ENCODE measurements at places on chromosomes 5 and 9.
A peak's percentile ranks its signal among the peaks of the same experiment; 100 is the strongest.

DNA sequence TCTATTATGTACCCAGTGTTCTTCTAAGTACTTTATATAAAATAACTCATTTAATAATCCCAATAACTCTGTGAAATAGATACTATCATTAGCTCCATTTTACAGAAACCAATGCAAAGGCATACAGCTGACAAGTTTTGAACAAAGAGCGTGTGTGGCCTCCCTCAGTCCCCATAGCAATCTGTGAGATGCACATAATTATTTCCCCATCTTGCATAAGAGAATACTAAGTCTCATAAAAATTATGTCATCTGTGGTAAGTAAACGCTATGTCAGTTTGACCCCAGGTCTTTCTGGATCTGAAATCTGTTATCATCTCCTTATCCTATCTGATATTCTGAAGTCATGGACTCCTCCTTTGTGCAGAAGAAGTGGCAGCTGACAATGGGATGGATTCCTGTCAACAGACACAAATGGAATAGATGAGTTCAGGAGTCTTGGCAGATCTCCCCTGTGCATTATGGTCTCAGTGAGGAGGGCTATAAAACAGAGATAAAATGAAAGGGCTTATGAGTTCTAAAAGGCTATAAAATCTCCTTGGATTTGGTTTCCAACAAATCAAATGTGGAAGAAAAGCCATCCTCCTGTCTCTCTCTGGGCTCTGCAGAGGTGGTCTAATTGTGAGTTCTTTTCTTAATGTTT, 162.5 kb upstream of the TLE4 start:
- no peak for DNase-seq

DNA sequence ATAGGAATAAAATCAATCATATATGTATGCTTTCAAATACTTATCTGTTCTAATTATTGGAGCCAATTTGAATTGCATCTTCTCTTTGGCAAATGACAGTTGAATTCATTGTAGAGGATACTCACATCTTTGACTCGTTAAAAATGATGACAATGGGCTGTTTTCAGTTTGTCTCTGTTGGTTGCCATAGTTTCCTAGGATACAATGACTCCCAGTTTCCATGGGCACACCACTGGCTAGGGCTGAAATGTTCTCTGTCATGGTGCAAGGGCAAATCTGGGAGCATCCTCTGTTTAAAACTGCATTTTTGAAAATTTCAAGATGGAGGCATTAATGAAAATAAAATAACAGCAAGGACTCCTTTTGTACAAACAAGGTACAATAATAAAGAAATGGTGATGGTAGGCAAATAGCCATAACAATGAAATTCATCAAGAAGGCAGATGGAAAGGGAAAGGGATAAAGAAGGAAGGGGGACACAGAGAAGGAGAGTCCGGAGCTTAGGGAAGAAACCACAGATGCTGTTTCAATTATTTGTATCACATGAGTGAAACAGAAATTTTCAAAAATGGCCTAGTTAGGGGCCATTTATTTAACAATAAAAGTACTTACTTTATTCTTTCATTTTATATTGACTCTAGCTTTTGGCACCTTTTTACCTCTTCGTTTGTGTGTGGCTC, 378.8 kb upstream of the SEMA6A start:
- DNase-seq: no peak

DNA sequence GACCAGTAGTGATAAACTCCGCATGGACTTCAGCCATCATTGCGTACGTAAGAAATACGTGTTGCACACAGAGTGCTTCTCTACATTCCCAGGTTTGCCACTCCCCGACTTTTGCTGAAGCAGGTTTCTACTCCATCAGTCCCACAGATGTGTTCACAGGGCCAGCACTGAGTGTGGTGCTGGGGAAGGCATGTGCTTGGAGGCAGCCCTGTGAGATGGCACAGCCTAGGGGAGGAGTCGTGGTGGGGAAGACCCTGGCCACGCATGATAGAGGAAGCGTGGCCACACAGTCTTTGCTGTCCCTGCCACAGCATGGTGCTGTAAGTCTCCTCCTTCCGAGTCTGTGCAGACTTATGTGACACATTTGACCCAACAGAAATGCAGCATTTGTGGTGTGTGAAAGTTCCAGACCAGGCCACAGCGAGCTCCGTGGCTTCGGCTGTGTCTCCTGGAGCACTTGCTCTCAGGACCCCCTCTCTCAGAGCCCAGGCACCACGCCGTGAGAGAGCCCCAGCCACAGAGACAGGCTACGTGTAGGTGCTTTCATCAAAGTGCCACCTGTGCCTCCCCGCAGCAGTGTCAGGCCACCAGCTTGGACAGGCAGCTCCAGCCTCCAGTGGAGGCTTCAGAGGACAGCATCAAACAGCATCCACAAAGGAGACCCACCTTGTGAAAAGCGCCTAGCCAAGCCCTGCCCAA, 197.8 kb downstream of the AUH start:
- no peak for DNase-seq

GRCh38 chr9:87494970-87495471, 2.6 kb upstream of the DAPK1 start:
- no peak for DNase-seq

- no peak for DNase-seq
Observed at GRCh38 chr5:957748-958485, 50.7 kb upstream of the NKD2 start.

GRCh38 chr5:145408048-145408341, 427.1 kb downstream of the PRELID2 start:
- no peak for DNase-seq

- no peak for DNase-seq
Observed at GRCh38 chr9:90778746-90779145, 22.9 kb upstream of the SYK start.

GRCh38 chr5:114360357-114360756, 1.5 kb upstream of the KCNN2 start:
- no peak for DNase-seq

DNA sequence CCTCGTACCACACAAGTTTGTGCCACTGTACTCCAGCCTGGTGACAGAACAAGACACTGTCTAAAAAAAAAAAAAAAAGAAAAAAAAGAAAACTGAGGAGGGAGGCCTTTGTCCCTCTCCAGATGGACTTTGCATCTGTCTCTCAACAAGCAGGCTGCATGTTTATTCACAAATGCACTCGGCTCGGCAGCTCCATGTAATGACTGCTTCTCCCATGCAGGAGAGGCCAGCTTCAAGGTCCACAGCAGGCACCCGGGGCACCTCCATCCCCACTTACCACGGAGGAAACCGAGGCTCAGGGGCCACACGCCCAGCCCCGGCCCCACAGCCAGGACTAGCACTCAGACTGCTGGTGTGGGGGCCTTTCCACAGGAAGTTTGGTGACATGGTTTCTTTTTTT, 13.1 kb upstream of the NCS1 start:
- DNase-seq: no peak

- DNase-seq: no peak
Observed at GRCh38 chr5:14149672-14150274, 6.6 kb downstream of the TRIO start.

DNA sequence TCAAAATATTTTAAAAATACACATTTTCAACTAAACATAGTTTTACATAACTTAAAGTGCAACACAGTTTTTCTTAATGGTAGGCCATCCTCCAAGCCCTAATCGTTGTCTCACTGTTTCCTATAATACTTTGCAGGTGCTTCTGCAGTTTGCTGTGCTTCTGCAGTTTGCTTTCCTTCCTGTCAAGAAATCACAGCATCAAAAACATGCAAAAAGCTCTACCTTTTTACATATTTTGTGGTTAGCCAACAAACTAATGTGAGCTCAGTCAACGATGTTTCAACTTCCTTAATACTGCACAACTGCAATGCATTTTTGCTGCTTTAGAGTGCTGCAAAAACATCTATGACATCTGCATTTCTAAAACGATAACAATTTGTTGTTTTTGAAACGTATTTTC, 25.2 kb downstream of the EMB start:
- no peak for DNase-seq

DNA sequence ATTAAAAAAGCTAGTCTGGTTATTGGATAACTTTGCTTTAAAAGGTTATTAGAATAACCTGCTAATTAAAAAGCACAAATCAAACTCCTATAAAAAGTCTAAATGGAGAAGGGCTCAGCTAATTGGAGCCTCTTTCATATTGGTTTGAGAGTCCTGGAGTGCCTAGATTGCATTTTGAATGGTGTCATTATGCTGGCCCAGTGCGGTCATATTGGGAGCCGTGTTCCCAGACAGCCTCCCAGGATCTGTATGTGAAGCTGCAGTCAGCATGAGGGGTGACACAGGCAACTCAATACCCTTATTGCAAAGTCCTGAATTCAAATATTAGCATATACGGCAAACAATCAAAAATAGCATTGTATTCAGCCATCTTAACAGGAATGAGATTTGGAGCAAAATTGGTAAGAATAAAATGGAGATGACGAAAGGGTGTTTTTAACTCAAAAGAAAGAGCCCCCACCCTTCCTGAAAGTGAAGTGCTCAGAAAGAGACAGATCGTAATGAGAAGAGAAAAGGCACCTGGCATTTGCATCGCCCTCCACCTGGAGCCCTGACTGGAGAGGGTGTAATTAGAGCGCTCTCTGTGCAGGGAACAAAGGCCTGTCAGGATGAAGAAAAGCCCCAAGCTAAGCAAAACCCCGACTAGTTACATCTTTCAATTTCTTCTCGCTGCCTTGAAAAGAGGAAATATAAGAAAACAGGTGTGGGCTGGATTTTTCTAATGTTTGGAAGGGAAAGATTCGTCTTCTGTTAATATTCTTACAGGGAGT, 621.0 kb upstream of the ADAMTS16 start:
- no peak for DNase-seq

- DNase-seq: no peak
Observed at GRCh38 chr5:168939887-168940544, 360.8 kb upstream of the PANK3 start.

DNA sequence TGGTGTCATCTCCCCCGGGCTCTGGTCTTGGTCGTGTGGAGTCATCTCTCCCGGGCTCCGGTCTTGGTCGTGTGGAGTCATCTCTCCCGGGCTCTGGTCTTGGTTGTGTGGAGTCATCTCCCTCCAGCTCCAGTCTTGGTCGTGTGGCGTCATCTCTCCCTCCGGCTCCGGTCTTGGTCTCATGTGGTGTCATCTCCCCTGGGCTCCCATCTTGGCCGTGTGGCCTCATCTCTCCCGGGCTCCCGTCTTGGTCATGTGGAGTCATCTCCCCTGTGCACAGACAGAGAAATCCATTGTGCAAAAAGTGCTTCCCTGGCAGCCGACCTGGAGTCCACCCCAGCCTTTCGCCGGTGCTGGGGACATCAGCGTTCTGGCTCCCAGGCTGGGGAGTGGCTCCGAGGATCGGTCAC, 91.1 kb upstream of the CACNA1B start:
- DNase-seq: no peak

- no peak for DNase-seq
Observed at GRCh38 chr5:61055434-61056006, 106.7 kb downstream of the SMIM15 start.

- no peak for DNase-seq
Observed at GRCh38 chr5:178625679-178626483, 969 bp downstream of the CLK4 start.

DNA sequence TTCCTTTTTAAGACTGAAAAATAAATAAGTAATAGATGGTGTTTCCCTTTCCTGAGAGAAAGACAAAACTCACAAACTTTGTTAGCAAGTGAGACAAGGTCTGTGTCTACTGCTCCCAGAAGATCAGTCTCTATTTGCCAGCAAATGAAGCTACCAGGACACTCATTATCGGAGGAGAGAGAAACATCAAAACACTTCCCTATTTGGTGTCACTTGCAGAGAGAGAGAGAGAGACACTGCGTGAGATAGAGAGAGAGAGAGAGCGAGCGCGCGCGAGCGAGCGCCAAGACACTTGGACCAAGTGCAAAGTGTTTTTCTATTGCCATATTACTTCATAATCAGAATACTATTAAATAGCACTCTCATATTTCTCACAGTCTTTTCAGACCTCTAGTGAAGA, 142.7 kb downstream of the KCNN2 start:
- no peak for DNase-seq

- peak; percentile 60 for DNase-seq
Observed at GRCh38 chr9:92964607-92965060, 17.3 kb downstream of the FGD3 start.

DNA sequence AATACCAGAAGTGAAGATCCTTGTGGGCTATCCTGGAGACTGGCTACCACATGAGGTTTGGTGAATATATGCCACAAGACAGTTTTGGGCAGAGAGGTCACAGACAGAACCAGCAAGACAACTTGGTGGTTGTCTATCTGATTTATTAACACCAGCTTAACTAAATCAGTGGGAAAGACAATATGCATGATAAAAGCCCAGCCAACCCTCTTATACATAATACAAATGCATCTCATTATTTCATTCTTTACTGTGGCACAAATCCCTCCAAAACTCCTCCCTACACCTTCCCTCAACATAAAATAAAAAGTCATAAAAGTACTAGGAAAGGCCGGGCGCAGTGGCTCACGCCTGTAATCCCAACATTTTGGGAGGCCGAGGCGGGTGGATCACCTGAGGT, 8.1 kb downstream of the HINT1 start:
- no peak for DNase-seq

DNA sequence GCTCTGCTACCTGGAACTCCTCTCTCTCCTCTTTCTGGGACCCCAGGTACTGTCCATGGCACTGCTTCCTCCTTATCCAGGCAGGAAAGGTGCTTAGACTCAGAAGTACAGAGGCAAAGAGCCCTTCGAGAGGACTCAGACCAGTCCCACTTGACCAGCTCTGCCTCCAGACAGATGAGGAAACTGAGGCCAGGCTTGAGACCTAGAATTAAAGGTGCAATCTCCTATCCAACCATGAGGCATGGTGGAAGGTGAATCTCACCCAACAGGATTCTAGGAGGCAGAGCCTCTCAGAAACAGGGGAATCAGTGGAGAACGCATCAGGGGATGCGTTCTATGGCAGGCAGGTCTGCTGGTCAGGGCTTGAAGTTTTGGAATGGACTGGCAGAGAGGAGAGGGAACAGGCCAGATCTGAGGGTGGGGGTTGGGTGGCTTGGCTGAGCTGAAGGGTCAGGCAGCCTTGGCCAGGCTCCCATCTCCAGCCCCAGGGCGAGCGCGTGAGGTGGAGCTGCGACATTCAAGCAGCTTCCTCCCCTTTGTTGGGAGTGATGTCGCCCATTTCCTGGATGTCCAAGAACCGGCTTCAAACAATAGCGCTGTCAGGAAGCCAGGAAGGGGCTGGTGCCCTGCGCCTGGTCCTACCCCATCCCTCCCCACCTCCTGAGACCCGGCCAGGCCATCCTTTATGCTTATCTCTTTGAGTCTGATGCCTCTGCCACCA, 26.2 kb downstream of the NDUFA8 start:
- DNase-seq: no peak

GRCh38 chr5:6505783-6506557, 57.3 kb downstream of the UBE2QL1 start:
- no peak for DNase-seq

GRCh38 chr9:33289936-33290246, 425 bp upstream of the NFX1 start:
- DNase-seq: no peak

DNA sequence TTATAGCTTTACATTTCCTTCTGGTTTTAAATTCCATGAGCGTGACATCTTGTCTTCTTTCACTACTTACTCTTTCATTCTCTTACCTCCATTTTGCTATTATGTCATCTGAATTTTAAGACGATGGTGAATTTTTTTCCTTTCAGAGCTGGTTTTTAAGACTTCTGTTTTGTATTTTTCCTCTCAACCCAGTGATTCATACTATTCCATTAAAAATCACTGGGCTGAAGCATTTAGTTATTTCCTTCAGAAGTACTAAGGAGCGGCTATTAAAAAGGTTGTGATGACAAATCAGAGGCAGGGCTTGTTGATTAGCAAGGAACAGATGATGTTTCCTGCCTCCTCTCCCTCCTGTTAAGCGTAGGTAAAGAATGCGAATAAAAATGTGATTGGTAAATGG, 16.5 kb downstream of the AGXT2 start:
- no peak for DNase-seq
